Esophagus squamous epithelium (tissue), 5 donors: ENCODE measurements at places on chromosomes 16 and 17. TPM values are rescaled to one million over a fixed set of nuclear protein-coding genes. Genes with fewer than 3 reads are reported as not detected.

The CLEC3A gene
- not detected for total RNA-seq

The COL1A1 gene
- 20.8 TPM for total RNA-seq

The FKBP10 gene
- 3.6 TPM for total RNA-seq

The GDPD3 gene
- 13.4 TPM for total RNA-seq

The CETP gene
- total RNA-seq: 0.32 TPM
